Effector memory CD8-positive, alpha-beta T cell (primary cell): ENCODE measurements at places on chromosomes 5 and 9.

DNA sequence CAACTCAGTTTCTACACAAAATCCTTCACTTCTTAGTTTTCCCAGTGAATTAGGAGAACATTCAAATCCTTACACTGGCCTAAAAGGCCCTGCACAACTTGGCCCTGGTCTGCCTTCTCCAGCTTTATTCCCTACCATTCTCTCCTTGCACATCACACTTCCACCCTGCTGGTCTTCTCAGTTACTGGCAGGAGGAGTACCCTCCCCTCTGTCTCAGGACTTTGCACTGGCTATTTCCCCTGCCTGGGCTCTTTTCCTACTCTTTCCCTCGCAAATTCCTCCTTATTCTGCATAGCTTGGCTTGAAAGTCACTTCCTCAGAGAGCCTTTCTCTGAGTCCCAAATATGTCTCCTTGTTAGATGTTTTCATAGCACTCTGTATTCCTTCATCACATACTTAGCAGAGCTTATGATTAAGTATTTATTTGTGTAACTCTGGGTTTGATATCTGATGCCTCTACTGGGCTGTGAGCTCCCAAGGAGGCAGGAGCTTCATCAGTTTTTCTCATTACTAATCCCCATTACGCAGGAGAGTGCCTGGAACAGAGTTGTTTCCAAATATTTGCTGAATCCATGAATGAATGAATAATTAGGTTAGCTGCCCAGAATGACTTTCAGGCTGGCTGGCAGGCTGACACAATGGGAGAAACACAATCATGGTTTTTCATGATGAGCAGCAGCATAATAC lies 159.8 kb upstream of the KLF9 start:
- DNase-seq: no peak

GRCh38 chr9:95373782-95374487 lies 56.4 kb upstream of the FANCC start:
- no peak for DNase-seq

- DNase-seq: no peak
Measured at GRCh38 chr5:65364907-65365306, 116.8 kb downstream of the ADAMTS6 start.

DNA sequence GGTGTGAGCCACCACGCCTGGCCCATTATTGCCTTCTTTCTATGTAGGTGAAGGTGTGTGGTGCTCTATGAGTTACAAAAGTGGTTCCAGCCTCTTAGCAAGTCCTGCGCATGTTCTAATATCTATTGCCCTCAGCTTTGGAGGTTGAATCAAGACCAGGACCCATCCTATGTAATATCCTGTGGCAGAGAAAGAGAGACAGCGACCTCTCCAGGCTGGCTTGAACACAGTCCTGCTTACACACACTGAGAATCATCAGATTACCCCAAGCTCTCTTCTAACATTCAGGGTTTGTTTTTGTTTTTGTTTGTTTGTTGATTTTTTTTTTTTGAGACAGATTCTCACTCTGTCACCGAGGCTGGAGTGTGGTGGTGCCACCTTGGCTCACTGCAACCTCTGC lies 94.7 kb upstream of the OSMR start:
- no peak for DNase-seq

GRCh38 chr9:75186767-75187380 lies 98.6 kb downstream of the OSTF1 start:
- no peak for DNase-seq

- no peak for DNase-seq
Measured at GRCh38 chr9:107588393-107588792, 98.8 kb upstream of the KLF4 start.

DNA sequence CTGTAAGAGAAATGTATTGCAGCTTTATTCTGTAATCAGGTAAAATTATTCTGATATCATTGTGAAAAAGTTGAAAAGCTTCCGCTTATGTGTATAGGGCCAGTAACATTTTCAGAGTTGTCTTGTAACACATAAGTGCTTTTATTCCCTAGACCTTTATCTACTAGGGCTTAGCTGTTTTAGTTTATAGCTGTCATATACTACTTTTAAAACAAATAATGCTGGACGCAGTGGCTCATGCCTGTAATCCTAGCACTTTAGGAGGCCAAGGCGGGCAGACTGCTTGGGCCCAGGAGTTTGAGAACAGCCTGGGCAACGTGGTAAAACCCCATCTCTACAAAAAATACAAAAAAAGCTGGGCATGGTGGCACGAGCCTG lies 33.1 kb downstream of the SLC25A51 start:
- DNase-seq: no peak
